ENCODE measurements at places on chromosomes 6 and 20. TPM values are rescaled to one million over a fixed set of nuclear protein-coding genes. Genes with fewer than 3 reads are reported as not detected.

- DNase-seq: no peak
Measured at GRCh38 chr6:132978685-132979084, 164.3 kb downstream of the RPS12 start.

DNA sequence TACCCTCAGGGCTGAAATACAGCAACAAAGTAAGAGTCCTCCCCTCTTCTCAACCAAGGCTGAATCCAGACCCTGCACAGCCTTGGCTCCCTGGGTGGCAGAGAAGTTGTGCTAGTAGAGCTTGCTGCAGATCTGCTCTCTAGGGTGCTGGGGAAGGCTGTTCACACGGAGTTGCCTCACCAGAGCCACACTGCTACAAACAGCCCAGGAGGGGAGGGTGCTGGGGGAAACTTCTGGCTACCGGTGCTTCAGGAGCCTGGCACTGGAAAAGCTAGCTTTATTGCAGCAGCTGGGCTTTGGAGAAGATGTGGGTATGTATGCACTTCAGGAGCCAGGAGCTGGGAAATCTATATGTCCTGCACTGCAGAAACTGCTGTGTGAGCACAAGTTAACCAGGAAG is 37.6 kb upstream of the SUPT3H start:
- DNase-seq: no peak

NRSN1 gene
- total RNA-seq: not detected

- DNase-seq: no peak
Measured at GRCh38 chr6:129183681-129184301, 300.9 kb downstream of the LAMA2 start.

SLC22A16 gene
- not detected for total RNA-seq

- no peak for DNase-seq
Measured at GRCh38 chr6:163572612-163573011, 158.1 kb downstream of the QKI start.

GLYATL3 gene
- not detected for total RNA-seq

DNA sequence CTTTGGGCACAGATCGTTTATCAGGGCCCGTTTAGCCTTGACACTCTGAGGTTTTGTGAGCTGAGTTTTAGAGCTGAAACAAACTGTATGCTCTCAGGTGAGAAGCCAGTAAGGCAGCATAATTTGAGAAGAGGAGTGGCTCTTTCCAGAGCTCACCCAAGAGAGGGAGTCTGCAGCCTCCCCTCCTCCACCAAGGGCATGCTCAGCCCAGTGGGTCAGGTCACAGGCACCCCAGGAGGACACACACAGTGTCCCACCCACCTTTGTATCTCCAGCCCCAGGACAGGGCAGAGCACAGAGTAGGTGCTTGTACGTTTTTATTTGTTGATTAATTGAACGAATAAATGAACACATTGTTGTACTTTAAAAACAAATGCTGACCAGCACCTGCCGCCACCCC is 3.4 kb downstream of the TSPO2 start:
- no peak for DNase-seq

- DNase-seq: no peak
Measured at GRCh38 chr6:112027942-112028674, 25.8 kb upstream of the CCN6 start.

Data from right cardiac atrium (tissue), 5 donors.